ENCODE measurements at places on chromosomes 5 and 9.

DNA sequence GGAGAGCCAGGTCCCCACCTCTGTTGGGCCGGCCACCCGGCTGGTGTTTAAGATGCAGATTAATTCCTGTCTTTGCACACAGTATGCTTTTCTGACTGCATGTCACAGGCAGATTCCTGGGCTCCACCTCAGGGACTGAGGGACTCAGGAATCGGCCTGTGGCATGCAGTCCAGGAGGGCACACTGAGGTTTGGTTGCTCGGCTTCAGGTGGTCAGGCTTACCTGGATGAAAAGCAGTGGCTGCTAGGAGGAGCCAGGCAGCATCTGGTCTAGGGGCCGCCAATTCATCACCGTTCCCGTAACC, 1.1 kb downstream of the WDR5 start:
- DNase-seq: no peak

DNA sequence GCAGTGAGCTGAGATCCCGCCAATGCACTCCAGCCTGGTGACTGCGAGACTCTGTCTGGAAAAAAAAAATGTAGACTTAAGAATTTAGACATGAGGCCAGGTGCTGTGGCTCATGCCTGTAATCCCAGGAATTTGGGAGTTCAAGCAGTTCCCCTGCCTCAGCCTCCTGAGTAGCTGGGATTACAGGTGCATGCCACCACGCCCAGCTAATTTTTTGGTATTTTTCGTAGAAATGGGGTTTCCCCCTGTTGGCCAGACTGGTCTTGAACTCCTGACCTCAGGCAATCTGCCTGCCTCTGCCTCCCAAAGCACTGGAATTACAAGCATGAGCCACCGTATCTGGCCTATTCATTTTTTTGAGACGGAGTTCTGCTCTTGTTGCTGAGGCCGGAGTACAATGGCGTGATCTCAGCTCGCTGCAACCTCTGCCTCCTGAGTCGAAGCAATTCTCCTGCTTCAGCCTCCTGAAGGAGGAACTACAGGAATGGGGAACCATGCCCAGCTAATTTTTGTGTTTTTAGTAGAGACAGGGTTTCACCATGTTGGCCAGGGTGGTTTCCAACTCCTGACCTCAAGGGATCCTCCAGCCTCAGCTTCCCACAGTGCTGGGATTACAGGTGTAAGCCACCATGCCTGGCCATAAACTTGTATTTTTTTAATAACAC, 14.0 kb downstream of the DDX46 start:
- no peak for DNase-seq

- no peak for DNase-seq
Measured at GRCh38 chr5:80916676-80917075, 43.5 kb upstream of the RASGRF2 start.

GRCh38 chr9:36928670-36929349, 105.3 kb downstream of the PAX5 start:
- DNase-seq: peak; percentile 91

GRCh38 chr5:158851488-158851887, 248.2 kb downstream of the EBF1 start:
- no peak for DNase-seq

DNA sequence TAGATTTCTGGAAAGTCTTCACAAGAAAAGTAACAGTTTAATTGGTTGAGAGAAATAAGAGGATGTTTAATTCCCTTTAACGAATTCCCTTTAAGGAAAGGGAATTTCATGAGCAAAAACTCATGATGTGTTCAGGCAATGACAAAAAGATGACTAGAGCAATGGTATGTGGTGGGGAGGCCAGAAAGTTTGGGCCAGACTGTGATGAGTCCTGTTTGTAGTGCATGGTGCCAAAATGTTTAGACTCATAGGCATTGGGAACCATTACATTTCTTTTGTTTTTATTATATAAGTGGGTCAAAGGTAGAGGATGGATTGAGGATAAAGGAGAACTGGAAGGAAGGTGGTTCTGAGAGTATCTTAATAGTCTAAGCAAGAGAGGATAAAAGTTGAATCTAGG, 10.9 kb downstream of the CNTRL start:
- no peak for DNase-seq

DNA sequence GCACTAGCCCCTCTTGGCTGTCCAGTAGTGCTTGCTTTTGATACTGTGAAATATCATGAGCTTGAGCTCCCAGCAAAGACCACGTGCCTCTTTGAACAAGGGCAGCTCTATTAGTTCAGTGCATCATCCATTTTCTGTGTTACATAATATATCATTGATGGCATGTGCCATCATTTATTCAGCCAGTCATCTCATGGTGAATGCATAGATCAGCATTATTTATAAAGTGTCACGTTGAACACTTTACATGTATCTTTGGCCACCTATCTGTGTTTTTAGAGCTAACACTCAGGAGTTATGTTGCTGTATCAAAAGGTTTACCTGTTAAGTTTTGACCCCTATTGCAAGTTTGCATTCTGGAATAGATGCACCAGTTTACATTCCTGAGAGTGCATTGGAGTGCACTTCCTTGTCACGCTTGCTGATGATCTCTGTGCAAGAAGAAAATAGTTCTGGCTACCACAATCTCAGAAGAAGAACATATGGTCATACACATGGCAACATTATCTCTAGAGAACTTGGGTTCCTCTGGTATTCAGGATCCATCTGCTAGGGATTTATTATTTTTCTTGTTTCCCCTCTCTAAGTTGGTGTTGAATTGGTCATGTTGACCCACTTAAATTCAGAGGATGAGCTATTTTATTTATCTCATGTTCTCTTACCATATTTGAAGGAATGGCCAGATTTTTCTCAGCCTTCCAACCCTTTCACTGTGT, 120.9 kb downstream of the SH3GL2 start:
- DNase-seq: no peak

Data from iris pigment epithelial cell (primary cell).